ENCODE measurements at places on chromosomes 4 and X.
A peak's percentile ranks its signal among the peaks of the same experiment; 100 is the strongest.

DNA sequence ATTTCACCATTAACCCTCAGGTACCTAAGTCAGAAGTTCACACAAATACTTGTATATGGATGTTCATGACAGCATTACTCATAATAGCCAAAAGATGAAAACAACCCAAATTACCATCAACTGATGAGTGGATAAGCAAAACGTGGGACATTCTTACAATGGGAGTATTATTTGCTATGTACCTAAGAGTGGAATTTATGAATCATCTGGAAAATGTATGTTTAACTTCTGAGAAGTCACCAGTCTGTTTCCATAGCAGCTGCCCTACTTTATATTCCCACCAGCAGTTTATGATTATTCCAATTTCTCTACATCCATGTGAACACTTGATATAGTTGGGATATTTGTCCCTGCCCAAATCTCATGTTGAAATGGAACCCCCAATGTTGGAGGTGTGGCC is 1478.9 kb downstream of the PCDH19 start:
- DNase-seq = no peak

- no peak for DNase-seq
Observed at GRCh38 chrX:959595-959994, 252.9 kb downstream of the CRLF2 start.

GRCh38 chrX:114365065-114365834 is 218.6 kb upstream of the HTR2C start:
- no peak for DNase-seq

GRCh38 chr4:15332377-15332776 is 95.5 kb upstream of the C1QTNF7 start:
- DNase-seq = no peak

DNA sequence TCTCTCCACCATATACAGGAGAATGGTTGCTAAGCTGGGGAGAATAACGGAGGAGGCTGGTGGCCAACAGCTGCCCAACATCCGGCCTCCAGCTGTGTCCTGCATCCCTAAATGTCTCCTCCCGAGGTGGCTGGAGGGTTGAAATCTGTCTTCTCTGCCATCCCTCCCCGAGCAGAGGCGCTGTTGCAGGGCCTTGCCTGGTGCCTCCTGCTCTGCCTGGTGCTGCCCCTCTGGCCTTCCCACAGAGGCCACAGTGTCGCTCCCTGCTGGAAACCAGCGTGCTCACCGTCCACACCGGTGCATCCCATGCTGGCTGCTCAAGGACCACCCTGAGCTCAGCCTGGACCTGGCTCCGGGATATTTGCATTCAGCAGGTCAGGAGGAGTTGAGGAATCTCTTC is 115.2 kb downstream of the ENPP6 start:
- no peak for DNase-seq

GRCh38 chr4:145879598-145879997 is 59.0 kb downstream of the ZNF827 start:
- no peak for DNase-seq

- DNase-seq = no peak
Observed at GRCh38 chrX:43141885-43142284, 363.9 kb upstream of the PPP1R2C start.

DNA sequence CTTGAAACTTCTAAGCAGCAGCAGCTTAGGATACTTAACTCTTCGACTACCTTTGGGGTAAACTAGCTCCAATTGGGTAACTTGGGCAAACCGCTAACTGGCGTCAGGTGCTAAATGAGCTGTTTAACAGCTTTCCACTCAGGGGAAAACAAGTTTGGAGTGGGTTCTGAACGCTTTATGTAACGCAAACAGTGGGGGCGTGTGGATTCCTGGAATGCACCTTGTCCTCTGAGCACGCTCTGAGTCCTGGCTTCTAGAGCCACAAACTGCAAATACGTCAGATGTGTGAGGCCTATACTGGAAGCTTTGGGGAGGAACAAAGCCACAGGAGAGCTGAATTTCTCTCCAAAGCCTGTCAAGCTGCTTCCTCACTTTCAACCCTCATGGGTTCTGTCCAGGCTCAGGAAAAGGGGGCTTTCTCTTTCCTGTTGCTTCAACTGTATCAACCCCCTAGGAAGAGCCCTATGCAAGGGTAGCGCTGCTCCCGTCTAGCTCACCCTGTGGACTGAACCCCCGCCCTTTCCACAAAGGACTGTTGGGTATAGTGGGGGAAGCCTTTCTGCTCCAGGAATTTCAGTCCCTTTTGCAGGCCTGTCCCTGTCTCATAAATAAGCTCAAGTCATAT is 4.5 kb upstream of the WDR1 start:
- DNase-seq = no peak

- DNase-seq = no peak
Observed at GRCh38 chr4:10421344-10422055, 35.7 kb downstream of the ZNF518B start.

GRCh38 chr4:150072906-150073714 is 5.1 kb upstream of the DCLK2 start:
- DNase-seq = no peak

- peak; percentile 50 for DNase-seq
Observed at GRCh38 chr4:185210102-185210981, 944 bp downstream of the SNX25 start.

DNA sequence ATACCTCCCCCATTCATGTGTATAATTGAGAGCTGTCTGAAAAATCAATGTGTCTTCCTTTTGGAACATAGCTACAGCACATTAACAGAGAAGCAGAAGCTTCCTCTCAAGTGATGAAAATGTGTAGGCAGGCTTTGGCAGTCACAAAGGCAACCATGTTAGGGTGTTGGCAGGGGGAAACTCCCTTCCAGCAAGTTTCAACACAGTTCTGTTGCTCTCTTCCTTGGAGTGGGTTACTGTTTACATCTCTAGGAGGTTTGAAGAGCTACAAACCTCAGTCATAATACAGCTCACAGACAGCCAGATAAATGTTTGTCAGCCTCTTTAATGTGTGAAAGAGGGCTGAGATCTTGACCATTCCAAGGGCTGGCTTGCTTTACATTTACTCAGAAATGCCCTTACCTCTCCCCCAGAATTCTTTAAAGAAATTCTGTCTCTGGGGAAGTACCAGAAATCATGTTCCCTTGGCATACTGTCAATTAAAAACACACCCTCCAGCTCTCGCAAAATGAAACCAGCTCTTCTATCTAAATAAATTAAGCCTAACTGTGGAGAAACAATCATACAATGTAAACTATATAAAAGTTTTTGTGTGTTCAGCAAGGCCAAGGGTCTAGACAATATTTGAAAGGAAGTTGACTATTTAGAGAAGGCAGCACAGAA is 18.9 kb downstream of the ZBTB33 start:
- DNase-seq = no peak

DNA sequence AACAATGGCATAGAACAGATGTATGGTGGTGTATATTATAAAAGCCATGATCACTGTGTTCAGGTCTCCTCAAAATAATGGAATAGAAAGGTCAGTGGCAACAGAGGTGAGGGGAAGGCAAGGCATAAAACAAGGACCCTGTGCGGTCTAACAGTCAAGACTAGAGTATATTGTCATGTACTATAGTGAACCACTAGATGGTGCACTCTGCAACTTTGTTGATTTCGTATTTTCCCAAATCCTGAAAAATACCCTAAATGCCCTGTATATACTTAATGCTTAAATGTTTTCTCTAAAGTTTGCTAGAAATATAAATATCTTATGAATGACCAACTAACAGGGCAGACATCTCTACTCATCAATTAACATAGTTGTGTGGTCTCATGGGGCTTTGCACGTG is 453.0 kb downstream of the PCDH11X start:
- no peak for DNase-seq

DNA sequence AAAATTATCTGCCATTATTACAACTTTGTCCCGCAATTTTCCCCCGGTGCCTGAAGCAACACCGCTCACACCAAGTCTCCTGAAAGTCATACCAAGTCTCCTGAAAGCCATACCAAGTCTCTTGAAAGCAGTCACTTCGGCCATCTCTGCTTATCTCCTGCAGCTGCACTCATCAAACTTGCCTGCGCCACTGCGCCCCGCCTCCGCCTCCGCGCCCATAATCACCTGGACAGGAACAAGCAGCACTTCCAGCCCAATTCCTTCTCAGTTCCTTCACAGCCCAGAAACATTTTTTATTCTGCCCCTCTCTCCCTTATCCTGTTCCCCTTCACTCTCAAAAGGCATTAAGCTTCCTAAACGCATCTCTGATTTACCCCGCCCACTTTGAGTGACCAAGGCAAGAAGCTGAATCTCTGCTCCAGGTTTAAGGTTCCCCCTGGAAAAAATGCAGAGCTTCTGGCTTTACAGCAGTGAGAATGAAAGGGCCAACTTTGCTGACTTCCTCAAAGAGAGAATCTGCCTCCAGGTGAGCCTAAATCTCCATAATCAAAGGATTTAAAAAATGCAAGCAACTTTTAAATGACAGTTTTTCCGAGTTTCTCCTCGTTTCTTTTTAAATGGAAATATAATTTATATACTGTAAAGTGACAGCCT is 7.7 kb downstream of the GPR50 start:
- no peak for DNase-seq

DNA sequence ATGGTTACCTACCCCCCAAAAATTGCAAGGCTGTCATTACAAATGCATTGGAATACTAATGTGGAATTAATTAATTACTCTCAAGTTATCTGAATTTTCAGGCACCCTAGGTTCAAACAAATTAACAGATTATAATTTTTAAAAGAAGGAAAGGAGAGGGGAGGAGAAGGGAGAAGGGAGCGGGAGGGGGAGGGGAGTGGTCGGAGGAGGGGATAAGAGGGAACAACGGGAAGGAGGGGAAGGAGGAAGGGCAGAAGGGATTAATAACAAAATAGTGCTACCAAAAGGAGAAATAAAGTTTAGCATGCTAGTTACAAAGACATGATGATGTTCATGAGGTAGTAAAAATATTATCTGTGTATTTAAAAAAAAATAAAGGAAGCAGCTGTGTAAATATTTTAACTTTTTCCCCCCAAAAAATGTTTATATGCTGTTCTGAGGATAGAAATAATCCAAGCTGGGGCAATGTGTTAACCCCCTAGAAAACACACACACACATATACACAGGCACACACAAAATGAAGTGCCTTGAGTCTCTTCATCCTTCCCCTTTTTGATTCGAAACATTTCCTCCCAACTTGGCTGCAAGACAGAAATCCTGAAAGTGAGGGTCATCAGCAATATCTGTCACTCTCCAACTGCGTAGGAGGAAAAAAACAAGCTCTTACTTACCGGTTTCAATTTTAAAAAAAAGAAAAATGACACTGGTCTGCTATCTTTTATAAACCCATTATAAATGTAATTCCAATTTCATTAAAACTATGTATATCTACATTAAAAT is 58.8 kb downstream of the PPP3CA start:
- DNase-seq = no peak
